ENCODE measurements at places on chromosomes 1 and 21.

- DNase-seq = no peak
Measured at GRCh38 chr1:235940285-235940684, 73.6 kb upstream of the LYST start.

DNA sequence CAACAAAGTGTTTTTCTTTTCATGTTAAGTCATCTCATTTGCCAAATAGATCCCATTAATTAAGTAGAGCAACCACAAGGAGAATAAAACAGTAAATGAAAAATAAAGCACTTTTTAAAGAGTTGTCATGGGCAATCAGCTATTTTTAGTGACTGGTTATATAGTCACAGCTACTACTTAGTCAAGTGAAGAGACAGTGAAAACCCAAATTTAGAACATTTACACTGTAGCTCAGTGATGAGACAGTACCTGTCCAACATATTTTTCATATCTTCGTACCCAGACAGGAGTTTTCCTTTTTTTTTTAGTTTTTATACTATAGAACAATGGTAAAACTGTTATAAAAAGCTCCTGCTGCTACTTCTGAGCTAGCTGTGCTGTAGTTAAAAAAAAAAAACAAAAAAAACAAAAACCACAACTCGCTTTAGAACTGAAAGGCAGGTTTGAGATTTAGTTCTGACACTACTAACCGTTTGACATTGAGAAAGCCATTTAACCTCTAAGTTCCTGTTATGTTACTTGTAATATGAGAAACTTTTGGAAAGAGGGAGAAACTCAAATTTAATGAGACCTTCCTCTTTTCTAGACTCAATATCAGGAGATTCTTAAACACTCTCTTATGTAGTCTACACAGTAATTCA, 777.5 kb downstream of the ADGRL2 start:
- no peak for DNase-seq

DNA sequence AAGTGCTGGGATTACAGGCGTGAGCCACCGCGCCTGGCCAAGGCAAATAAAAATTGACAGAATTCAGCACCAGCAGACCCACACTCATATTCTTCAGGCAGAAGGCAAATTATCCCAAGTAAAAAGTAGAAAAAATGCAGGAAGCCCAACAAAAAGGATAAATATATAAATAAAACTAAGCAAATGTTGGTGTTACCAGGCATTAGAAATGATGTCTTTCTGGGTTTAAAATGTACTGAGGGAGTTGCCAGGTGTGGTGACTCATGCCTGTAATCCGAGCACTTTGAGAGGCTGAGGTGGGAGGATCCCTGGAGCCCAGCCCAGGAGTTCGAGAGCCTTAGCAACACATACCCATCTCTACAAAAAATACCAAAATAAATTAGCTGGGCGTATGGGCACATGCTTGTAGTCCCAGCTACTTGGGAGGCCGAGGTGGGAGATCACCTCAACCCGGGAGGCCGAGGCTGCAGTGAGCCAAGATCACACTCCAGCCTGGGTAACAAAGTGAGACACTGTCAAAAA, 6.3 kb downstream of the INTS11 start:
- DNase-seq = no peak

DNA sequence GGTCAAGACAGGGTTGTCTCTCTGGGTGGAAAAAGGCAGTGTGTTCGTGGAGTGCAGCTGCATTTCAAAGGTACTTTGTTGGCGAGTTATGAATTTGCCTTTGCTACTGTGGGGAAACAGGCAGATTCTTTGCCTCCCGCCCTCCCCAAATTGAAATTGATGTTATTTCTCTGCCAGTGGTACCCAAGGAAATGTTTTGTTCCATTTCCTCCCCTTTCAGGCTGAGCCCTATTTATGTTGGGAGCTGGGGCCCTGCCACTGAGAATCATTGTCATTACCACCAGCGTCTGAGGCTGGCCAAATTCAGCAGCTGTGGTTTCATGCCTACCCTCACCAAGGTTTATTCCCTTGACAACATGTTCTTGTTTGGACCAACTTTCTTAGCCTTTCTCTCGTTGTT, 48.5 kb upstream of the OLIG2 start:
- DNase-seq = no peak

- no peak for DNase-seq
Measured at GRCh38 chr21:38849776-38850175, 44.0 kb downstream of the ETS2 start.

GRCh38 chr1:221778535-221779142, 36.8 kb upstream of the DUSP10 start:
- no peak for DNase-seq

GRCh38 chr1:79460773-79461436, 454.4 kb upstream of the ADGRL4 start:
- DNase-seq = no peak

DNA sequence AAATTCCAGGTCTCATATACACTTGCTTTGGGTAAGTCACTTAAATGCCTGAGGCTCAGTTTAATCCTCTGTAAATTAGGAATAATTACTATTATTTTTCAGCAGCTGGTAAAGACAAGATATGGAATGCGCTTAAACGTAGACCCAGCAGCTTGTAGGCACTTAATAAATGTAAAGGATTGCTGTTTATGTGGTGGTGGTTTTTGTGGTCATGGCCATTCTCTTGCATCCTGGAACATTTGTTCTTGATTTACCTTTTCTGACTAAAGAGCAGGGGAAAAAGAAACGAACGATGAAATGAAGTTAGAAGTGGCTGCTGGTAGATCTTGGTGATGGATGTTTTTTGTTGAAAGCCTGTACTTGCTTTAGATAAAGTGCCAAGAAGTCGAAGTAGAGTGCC, 195.0 kb upstream of the FOXD3 start:
- DNase-seq = no peak

Measured in HAP-1 (cell line).